Activated CD4-positive, alpha-beta T cell treated with anti-CD3 and anti-CD28 coated beads, Interleukin-2, amount 50 U/mL, for 1 hour (primary cell): ENCODE measurements at places on chromosomes 16 and 17.

DNA sequence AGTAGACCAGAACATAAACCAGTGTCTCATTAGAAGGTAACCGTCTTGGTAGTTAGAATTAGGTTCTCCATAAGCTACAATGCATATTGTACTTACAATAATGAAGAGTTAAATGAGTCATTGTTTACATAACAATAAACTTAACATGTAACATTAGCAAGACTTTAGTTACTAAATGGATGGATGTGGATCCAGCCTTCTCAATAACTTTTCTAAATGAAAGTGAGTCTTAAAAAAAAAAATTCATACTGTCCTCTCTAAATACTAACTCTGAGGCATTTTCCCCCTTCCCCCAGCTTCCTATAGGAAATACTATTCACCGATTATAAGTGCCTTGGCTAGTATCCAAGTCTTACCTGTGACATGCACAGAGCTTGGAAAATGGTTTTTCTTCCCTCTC is 155.3 kb downstream of the CYB561 start:
- no peak for DNase-seq

GRCh38 chr16:14196539-14196938 is 125.4 kb downstream of the MRTFB start:
- DNase-seq: no peak

GRCh38 chr17:8021565-8022359 is 17.1 kb upstream of the ALOX15B start:
- DNase-seq: no peak

GRCh38 chr17:71409137-71409536 is 711.7 kb upstream of the SOX9 start:
- no peak for DNase-seq

DNA sequence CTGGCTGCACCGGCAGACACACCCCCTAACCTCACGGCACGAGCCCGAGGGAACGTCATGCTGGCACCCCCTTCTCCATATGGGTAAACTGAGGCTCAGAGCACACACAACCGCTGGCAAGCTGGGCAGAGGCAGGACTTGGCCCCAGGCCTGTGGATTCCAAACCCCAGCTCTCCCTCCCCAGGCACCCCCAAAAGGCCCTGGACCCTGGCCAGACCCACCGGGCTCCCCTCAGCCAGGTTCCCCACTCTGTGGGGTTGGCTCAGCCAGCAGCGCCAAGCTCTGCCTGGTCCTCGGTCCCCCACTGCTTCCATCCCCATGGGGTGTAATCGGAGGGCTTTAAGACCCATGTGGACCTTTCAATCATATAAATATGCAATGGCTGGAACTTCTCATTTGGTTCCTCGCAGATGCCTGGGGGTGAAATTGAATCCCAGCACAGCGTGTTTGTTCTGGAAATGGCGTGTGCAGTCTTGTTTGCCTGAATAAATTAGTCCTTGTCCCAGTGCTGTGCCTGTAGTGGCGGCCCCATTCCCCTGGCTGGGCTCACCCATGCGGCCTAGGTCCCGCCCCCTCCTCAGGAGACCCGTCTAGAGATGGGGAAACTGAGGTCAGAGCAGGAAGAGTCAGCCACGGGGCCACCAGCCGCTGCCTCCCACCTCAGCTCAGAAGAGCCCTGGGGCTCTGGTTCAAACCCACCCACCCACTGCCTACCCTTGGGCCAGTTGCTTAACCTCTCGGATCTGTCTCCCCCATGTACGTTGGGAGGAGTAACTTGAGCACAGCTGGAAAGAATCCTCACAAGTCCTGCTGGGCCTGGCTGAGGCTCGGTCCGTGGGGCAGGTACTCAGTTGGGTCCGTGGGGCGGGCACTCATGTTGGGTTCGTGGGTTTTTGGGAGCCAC is 57.3 kb downstream of the ZFPM1 start:
- no peak for DNase-seq

- DNase-seq: no peak
These were observed 655 bp upstream of the MTHFSD start for GRCh38 chr16:86555704-86556075.

DNA sequence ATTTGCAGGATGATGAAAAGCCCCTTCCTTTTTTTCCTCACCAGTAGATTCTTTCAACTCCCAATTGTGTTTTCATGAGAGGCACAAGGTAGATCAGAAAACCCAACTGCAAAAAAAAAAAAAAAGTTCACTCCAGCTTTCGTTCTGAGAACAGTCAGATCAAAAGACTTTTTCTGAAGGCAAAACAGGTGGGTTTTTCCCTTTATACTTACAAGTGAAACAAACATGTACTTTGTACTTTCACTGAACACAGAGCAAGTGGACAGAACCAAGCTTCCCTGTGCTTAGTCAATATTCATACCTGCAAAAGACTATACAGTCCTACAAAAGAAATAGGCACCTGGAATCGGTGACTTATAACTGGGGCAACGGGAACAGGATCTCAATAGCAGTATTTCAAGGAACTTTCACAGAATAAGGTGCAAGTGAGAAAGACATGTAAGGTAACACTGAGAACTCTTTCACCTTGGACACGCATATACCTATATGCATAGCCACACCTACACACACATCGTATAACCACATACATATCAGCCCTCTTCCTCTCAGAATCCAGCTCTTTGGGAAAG is 54.1 kb downstream of the TOX3 start:
- no peak for DNase-seq

- DNase-seq: no peak
These were observed 3.1 kb downstream of the SLC43A2 start for GRCh38 chr17:1625581-1625980.

- no peak for DNase-seq
These were observed 201.5 kb upstream of the TNRC6C start for GRCh38 chr17:77756846-77757560.

GRCh38 chr16:30355954-30356308 is 823 bp upstream of the CD2BP2 start:
- no peak for DNase-seq

DNA sequence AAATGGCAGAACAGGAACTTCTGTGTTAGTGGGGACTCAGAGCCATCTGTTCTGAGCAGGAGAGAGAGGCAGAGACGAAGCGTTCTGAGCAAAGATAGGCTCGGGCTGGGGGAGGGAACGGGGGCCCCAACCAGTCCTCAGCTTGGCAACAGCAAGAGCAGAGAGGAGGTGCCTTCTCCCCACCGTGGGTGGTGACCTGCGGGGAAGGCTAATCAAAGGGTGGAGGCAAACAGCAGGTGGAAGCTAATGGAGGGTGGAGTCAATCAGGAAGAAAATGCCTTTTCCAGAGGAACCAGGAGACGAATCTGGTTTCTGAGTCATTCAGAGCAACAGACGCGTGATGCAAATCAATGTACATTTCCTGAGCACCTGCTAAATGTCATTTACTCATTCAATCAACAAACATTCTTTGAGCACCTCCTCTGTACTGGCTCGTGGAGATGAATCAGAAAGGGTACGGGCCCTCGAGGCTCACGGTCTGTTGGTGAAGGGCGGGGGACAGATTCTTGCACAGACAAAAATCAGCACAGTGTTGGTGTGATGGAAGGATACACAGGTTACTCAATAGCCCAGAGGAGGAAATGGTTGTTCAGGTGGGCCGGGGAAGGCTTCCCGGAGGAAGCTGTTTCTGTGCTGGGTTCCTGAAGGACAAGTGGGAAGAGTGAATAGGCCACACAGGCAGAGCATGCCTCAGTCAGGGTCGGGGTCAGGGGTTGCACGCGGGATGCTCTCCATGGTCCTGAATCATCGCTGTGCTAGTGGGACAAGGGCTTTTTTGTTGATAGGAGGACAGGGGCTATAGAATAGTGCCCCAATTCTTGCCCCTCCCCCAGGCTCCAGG is 5.7 kb upstream of the SPNS2 start:
- DNase-seq: no peak

GRCh38 chr17:31060791-31061550 is 33.8 kb upstream of the NF1 start:
- DNase-seq: no peak

DNA sequence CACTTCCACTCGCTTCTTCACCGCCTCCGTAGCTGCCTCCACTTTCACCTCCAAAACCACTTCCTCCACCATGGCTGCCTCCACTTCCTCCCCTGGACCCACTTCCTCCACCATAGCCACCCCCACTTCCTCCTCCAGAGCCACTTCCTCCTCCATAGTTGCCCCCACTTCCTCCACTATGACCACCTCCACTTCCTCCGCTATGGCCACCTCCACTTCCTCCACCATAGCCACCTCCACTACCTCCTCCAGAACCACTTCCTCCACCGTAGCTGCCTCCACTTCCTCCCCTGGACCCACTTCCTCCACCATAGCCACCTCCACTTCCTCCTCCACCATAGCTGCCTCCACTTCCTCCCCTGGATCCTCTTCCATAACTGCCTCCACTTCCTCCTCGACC is 4.5 kb downstream of the KRT9 start:
- DNase-seq: no peak

GRCh38 chr16:78955206-78955605 is 645.3 kb downstream of the MAF start:
- DNase-seq: no peak

DNA sequence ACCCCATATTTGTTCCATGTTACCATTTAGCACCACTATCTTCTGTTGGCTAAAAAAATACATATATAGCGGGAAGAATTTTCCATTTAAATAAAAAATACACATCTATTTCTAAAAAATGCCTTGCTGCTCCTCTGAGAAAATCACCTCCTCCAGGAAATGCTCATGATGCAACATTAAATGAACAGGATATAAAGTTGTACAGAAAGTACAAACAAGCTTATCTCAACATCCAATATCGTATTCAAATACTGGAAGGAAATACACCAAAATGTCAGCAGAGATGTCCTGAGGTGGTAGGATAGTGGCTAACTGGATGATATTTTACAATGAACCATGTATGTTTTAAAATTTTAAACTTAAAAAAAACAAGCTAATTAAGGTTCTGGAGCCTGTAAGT is 21.3 kb downstream of the GNA13 start:
- no peak for DNase-seq

- DNase-seq: no peak
These were observed 40.1 kb downstream of the IRX3 start for GRCh38 chr16:54246454-54246821.

- no peak for DNase-seq
These were observed 281.6 kb downstream of the WWOX start for GRCh38 chr16:78381060-78381459.

DNA sequence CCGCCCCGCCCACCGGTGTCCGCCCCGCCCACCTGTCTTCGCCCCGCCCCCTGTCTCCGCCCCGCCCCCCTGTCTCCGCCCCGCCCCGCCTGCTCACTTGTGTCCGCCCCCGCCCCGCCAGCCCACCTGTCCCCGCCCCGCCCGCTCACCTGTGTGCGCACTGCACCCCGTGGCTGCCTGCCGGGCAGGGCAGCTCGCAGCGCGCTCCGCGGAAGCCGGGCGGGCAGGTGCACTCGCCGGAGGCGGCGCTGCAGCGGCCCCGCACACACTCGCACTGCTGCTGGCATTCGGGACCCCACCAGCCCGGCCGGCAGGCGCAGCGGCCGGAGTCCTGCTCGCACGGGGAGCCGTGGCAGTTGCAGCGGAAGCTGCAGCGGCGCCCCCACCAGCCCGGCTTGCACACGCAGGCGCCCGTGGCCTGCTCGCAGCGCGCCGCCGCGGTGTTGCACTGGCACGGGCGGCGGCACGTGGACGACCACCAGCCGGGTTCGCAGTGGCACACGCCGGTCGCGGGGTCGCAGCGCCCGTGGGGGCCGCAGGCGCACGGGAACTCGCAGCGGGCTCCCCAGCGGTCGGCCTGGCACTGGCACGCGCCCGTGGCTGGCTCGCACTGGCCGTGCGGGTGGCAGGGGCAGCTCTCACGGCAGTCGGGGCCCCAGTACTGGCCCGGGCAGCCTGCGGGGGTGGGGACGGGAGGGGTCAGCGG is 2.1 kb downstream of the SCARF1 start:
- DNase-seq: peak; percentile 77

DNA sequence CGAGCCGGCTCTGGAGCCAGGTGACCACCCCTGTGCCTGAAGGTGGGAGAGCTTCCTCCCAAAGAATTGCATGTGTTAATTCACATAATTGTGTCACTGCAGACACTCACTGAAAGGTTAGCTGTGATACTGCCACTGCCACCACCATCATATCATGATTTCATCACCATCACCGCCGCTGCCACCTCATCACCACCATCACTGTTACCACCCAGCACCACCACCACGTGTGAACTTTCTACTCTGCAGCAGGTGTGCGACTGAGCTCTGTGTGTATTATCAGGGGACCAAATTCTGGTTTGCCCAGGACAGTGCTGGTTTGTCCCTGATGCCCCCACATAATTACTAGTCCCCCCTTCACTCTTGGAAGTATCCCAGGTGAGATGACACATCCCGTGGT is 15.2 kb downstream of the BCAR1 start:
- no peak for DNase-seq

DNA sequence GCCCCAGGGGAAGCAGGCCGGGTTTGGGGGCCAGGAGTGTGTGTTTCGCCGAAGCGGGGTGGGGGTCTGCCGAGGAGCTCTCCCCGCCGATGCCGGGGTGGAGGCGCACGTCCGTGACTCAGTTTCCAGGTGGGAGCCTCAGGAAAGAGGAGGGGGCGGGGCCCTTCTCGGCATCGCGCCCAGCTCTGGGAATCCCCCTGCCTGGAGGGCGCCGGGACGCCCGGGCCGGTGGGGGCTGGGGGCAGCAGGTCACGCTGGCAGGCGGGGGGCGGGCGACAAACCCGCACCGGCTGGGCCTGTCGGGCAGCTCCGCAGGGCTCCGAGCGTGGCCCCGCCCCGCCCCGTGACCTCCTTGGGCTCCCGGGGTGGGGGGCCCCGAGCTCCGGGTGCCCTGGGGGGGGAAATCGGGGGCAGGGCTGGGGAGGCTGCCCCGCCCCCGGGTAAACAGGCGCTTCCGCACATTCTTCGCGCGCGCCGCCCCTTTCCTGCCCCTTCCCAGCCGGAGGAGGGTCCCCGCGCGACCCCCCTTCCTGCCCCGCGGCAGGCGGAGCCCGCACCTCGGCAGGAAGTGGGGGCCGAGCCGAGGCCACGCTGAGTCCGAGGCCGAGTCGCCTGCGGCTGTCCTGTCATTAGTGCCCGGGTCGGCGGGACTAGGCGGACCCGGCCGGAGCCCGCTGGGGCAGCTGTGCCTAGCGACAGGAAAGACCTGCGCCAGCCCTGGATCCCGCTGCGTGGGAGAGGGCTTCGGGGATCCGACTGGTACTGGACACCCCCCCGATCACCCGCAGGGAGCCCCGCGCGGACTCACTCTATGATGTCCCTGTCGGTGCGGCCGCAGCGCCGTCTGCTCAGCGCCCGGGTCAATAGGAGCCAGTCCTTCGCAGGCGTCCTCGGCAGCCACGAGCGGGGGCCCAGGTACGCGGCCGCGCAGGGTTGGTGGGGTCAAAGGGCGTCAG is 9.3 kb downstream of the RIPOR1 start:
- peak; percentile 58 for DNase-seq

- DNase-seq: no peak
These were observed 21.7 kb downstream of the CENPX start for GRCh38 chr17:82000803-82001570.
